ENCODE measurements at places on chromosomes 4 and X.

DNA sequence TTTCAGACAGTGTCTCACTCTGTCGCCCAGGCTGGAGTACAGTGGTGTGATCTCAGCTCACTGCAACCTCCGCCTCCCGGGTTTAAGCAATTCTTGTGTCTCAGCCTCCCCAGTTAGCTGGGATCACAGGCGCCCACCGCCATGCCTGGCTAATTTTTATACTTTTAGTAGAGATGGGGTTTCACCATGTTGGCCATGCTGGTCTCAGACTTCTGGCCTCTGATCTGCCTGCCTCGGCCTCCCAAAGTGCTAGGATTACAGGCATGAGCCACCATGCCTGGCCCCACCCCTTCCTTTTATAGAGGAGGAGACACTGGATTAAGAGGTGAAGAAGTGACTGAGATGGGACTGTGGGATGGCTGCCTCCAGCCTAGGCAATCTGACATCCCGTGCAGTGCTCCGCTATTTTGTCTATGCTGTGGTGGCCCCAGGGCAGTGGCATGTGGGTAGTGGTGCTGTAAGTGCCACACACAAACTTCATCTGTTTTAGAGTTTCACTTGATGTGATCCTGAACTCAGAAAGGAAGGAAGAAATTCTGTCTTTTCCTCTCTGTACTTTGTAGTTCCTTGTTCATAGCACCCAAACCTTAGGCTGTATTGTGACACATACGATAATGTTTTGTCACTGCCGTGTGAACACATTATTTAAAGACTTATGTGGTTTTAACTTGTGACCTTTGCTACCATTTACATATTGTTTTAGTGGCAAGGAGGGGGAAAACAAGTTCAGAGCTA is 48.9 kb downstream of the FNIP2 start:
- DNase-seq: no peak

- DNase-seq: no peak
These were observed 47.8 kb upstream of the CRMP1 start for GRCh38 chr4:5940470-5941203.

GRCh38 chr4:66275411-66276038 is 605.2 kb upstream of the EPHA5 start:
- DNase-seq: no peak

DNA sequence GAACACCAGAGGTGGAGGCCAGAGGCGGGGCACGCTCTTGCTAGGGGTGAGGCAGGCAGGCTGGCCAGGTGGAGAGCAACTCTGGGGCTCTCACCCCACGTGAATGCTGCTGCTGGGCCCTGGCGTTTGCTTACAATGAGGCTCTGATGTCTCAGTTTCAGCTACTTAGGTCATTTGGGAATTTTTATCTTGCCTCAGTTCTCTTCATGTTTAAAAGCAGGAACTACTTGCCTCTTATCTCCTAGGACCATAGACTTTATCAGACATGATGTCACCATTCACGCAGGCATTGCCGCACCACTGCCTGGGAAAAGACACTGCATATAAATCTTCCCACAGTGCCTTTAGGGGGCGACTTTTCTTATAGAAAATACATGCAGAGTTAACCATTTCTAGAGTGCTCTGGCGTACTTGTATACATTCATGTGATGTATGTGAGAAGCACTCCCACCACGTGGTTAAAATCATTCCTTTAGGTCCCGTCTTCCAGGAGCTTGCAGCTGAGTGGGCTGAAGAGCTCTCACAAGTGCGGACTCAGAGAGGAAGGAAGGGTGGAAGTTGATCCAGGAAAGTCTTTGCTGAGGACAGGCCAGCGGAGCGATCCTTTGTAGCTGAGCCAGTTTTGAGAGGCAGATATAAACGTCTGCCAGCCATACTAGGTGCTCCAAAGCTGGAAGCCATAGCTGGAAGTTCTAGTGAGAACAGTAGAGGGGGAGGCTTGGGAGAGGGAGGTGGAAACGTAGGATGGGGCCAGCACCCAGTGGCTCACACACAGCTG is 84.3 kb upstream of the CLDN34 start:
- DNase-seq: no peak

- DNase-seq: no peak
These were observed 2086.8 kb downstream of the ARAP2 start for GRCh38 chr4:34157547-34157946.

DNA sequence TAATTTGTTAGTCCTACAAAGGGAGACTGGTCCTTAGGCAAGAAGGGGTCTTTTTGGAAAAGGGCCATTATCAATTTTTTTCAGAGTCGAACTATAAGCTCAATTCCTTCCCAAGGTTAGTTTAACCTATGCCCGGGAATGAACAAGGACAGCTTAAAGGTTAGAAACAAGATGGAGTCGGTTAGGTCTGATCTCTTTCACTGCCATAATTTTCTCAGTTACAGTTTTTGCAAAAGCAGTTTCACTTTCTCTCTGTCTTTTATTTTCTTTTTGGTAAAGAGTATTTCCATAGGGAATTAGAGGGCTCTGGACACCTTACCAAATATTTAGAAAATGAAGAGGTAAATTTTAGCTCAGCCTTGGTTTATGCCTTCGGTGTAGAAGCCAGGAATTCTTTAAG is 64.1 kb downstream of the TRIM2 start:
- no peak for DNase-seq

- DNase-seq: no peak
These were observed 93.2 kb upstream of the NKX1-1 start for GRCh38 chr4:1499465-1499864.

DNA sequence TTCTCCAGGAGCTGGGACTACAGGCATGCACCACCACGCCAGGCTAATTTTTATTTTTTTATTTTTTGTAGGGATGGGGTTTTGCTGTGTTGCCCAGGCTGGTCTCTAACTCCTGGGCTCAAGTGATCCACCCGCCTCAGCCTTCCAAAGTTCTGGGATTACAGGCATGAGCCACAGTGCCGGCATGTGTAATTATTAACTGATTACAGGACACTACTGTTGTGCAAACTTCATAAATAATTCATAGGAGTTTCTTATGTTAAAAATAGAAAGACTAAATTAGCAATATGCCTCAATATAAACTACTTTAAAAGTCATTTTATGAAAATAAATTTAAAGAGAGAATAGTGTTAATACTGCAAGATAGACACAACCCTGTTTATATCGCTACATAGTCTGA is 221.9 kb downstream of the SNCA start:
- DNase-seq: no peak

DNA sequence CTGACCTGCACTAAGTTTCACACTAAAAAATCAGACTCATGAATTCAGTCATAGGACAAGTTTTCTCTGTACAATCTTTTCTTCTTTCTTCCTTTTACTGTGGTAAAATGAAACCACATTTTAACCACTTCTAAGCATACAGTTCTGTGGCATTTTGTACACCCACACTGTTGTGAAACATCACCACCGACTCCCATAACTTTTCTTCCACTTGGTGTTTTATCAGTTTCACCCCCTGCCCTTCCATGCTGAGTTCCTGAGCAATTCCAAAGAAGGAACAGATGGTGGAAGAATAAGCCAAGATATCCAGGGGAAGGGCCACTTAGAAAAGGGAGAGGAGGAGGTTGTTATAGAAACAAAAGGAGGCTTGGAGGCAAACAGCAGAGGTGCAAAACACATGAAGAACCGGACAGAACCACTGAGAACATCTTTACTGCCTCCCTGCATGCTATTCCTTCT is 22.6 kb downstream of the SLC25A4 start:
- DNase-seq: no peak

DNA sequence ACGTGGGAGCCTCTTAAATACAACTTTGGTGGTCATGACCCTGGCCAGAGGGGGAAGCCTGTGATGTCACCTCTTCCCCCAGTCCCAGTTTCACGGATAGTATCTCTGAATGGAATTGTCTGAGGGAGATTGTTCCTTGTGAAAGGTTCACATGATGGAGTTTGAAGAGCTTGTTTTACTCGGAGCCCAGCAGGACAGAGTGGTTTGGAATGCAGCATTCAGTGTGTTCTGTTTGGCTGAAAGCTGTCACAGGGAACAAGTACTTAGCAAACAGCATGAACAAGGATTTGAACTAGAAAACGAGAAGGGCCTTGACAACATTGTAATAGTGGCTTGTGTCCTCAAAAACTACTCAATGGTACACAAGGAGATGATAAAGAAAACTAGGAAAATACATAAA is 133.9 kb upstream of the CXorf66 start:
- no peak for DNase-seq

- DNase-seq: no peak
These were observed 20.5 kb downstream of the RELL1 start for GRCh38 chr4:37665333-37666320.

- no peak for DNase-seq
These were observed 6.5 kb upstream of the SLITRK4 start for GRCh38 chrX:143642426-143642825.

- no peak for DNase-seq
These were observed 4.6 kb downstream of the MMAA start for GRCh38 chr4:145623831-145624230.

DNA sequence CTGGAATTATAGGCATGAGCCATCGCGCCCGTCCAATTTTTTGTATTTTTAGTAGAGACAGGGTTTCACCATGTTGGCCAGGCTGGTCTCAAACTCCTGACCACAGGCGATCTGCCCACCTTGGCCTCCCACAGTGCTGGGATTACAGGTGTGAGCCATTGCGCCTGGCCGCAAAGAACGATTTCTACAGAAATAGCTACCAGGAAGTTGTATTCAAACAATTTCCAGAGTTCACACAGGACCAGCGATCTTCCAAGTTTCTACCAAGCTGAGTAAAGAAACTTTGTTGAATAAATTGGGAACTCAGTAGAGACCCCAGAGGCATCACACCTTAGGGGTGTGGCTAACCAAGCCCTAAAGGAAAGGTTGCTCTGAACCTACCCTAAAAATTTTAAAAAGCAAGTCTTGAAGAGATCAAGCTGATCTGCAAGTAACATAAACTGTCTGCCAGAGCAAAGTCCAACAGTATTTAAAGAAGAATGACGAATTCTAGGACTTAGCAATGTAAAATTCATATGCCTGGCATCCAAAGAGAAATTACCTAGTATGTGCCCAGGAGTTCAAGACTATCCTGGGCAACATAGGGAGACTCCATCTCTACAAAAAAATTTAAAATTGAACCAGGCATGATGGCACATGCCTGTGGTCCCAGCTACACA is 48.4 kb upstream of the USP9X start:
- DNase-seq: no peak

DNA sequence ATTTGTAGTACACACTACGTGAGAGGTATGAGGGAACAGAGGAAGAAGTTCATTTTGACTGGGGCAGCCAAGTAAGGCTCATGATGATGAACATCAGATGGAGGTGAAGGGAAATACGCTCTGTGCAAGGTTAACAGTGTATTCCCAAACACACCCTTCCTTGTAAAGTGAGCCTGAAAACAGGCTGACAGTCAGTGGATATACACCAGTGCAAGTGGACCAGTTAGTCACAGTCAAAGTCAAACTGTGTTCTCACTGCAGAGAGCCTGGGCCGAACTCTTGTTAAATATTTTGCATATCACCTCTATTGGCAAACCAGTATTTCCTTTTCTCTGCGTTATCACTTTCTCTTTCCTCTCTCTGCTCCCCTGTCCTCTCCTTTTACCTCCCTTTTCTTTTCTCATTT is 23.4 kb upstream of the RHOH start:
- no peak for DNase-seq

GRCh38 chrX:110015915-110016314 is 13.0 kb downstream of the TMEM164 start:
- DNase-seq: no peak

DNA sequence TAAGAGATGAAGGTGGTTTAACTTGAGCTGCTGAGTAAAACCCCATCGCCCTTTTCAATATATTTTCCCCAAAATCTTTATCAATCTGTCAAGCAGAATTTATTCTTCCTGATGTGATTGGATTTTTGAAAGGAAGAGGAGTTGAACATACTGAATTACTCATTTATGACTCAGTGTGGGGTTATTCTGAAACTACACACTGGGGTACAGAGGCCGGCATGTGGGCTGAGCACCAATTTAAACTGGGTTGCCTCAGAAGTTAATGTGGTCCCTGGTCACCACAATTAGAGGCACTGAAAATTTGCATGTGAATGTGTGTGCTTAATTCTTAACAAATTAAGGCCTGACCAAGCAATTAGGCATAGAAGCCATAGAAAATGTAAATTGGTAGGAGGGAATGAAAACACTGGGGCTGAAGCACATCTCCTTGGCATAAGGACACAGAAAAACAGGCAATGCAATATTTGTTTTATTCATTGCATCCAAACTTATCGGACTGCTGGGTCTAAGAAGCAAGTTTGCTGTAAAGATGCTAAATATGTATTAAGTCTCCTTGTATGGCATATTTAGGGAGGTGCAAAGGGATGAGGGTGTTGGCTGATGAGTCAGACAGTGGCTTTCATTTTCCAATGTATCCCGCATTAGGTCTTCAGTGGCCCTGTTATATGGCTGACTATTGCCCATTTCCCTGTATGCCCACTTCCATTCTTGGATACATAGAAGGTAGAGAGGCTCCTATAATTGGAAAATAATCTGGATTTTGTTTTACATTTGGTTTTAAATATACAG is 170.9 kb downstream of the IL15 start:
- DNase-seq: no peak

- no peak for DNase-seq
These were observed 88.2 kb downstream of the TASL start for GRCh38 chrX:30489323-30489722.

GRCh38 chrX:27444093-27444908 is 18.8 kb downstream of the PPP4R3C start:
- no peak for DNase-seq

DNA sequence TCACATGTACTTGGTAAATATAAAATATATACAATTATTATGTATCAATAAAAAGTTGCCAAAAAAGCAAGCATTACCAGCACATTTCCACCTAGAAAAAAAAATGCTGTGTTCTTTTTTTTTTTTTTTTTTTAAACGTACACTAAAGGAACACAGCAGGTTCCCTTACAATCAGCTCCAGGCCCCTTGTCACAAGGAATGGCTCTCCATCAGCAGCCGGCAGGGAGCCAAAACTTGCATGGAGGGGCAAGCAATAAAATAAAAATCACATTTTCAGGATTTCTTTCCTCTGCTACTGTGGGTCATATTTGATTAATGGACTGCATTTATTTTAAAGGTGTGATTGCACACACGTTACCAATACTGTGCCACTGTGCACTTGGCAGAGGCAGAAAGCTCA is 460.3 kb downstream of the GPAT3 start:
- DNase-seq: no peak

- DNase-seq: no peak
These were observed 179.6 kb upstream of the RBPJ start for GRCh38 chr4:26141051-26141721.

DNA sequence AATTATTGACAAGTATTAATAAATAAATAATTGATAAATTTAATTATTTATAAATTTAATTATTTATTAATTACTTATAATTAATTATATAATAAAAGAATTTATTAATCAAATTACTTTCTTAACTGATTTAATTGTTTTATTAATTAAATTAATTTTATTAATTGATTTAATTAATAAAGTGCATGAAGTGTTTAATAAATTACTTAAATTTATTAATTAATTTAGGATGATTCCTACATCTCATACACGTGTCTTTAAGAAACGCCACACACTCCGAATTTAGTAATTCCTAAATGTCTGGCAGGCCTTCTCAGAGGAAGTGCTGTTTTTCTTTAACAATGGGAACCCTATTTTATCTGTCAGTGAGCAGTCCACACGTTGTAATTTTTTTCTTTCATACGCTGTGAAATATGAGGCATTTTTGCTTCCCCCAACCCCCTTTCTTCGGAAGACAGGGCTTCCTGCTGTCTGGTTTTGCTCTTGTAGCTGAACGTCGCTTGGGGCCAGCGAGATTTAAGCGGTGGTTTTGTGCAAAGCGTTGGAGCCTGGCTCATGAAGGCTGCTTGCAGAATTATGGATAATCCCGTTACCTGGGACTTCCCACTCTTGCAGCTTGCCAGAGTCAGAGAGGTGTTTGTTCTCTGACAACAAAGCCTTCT is 46.8 kb downstream of the CRLF2 start:
- no peak for DNase-seq

GRCh38 chrX:137427426-137427778 is 138.5 kb upstream of the ZIC3 start:
- DNase-seq: no peak

Data from head of caudate nucleus (tissue), 42 donors.